Iris pigment epithelial cell (primary cell): ENCODE measurements at places on chromosomes 6 and 20.

GRCh38 chr6:106385530-106385929, 25.0 kb downstream of the CRYBG1 start:
- DNase-seq = no peak

DNA sequence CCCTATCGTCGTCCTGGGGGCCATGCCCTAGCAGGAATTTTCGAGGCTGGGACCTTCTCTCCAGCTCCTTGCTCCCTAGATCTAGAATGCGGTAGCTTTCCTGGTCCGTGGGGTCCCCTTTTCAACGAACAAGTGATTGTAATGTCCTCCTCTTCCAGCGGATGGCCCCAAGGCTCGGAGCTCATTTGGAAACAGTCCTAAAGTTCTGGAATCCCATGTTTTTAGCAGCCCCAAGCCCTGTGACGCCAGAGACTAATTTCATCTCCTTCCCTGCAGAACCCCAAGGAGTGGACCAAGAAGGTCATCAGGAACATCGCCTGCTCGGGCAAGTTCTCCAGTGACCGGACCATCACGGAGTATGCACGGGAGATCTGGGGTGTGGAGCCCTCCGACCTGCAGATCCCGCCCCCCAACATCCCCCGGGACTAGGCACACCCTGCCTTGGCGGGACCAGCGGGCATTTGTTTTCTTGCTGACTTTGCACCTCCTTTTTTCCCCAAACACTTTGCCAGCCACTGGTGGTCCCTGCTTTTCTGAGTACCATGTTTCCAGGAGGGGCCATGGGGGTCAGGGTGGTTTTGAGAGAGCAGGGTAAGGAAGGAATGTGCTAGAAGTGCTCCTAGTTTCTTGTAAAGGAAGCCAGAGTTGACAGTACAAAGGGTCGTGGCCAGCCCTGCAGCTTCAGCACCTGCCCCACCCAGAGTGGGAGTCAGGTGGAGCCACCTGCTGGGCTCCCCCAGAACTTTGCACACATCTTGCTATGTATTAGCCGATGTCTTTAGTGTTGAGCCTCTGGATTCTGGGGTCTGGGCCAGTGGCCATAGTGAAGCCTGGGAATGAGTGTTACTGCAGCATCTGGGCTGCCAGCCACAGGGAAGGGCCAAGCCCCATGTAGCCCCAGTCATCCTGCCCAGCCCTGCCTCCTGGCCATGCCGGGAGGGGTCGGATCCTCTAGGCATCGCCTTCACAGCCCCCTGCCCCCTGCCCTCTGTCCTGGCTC, 48.5 kb downstream of the PYGB start:
- DNase-seq = peak; percentile 19

- no peak for DNase-seq
Observed at GRCh38 chr6:134267917-134268361, 50.0 kb downstream of the SGK1 start.

DNA sequence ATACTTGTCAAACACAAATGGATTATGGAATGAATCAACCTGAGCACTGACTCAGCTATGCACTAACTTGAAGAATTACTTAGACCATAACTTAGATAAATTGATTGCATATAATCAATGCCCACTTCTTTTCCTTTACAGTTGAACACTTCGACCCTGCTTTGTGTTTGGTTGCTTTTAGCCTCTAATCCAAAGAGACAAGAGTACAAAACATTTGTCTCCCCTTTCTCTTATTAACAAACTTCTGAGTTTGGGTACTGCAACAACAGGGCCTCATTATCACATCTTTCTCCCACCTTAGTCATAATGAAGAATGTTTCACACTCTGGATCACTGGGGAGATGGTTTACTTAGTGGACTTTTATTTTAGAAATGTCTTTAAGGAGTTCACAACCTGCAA, 2.6 kb upstream of the TAAR6 start:
- no peak for DNase-seq

- no peak for DNase-seq
Observed at GRCh38 chr6:24951811-24952299, 16.1 kb upstream of the RIPOR2 start.

GRCh38 chr6:125307150-125307838, 5.5 kb upstream of the HDDC2 start:
- peak; percentile 61 for DNase-seq

GRCh38 chr6:12482386-12483375, 192.5 kb downstream of the EDN1 start:
- DNase-seq = no peak
